Dorsolateral prefrontal cortex (tissue), 122 donors: ENCODE measurements at places on chromosomes 2 and 18. TPM values are rescaled to one million over a fixed set of nuclear protein-coding genes. Genes with fewer than 3 reads are reported as not detected.

GRCh38 chr2:222866358-222866960 lies 5.6 kb downstream of the ACSL3 start:
- no peak for DNase-seq

GRCh38 chr18:57497372-57498294 lies 62.5 kb downstream of the ONECUT2 start:
- no peak for DNase-seq

DNA sequence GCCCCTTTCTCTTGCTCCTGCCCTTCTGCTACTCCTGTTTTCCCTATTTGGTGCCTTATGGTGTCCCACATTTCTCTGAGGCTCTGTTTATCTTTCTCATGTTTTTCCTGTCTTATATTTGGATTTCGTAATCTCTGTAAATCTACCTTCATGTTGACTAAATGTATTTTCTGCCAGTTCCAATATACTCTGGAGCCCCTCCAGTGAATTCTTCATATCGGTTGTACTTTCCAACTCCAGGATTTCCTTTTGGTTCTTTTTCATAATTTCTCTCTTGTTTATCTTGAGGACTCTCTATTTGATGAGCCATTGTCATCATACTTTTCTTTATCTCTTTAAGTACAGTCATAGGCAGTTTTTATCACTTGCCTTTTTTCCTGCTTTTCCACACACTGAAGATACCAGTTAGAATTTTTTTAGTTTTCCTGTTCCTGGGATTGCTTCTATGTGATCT lies 19.1 kb downstream of the SCLY start:
- no peak for DNase-seq

DNA sequence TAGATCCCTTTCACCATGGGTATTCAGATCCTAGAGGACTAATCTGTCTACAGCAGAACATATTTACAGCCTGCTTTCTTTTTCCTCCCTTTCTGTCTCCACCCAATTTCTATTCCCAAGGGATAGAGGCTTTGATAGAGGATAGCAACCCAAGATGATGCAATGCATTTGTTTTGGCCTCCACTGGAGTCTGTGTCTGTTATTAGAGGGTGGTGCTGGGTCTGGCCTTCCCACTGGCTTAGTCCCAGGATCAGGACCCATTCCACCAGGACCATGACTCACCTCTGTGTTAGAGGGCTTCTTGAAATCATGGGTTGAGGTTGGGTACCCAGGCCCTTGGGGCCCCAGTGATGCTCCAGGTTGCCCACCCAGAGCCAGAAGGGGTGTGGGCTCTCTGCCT lies 239.7 kb upstream of the TNP1 start:
- DNase-seq: no peak

GRCh38 chr2:216792222-216793021 lies 67.4 kb downstream of the TNP1 start:
- DNase-seq: no peak

DNA sequence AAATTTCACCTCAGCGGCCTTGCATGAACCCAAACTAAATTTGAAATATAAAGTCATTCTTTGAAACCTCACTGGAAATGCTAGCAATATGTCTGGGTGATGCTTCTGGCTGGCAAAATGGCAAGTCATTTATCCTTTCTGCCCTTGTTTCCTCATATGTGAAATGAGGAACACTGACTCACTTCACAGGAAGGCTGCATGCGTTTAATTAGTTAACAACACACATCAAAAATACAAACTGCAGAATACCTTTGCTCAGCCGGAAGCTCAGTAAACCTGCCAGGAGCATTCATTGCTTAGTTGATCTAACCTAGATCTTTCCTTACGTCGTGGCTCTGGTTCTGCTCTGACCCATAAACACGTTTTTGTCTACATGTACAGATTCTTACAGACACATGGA lies 214.2 kb upstream of the ACVR2A start:
- DNase-seq: no peak

DNA sequence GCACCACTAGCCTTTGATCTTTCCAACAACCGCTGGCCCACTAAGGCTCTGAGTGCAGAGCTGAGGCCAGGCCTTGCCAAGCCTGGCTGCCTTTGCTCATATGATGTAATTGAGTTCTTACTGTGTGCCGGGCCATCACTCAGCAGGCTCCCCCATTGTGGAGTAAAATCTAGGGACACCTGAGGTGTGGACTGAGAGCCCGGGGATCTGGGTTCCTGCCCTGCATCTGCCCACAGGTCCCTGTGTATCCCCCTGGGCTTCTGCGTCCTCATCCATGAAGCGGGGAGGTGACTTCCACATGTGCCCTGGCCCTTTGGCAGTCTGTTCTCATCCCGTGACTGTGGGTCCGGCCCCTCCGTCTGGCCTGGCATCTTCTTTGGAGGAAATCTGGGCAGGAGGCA lies 33.8 kb downstream of the GREB1 start:
- DNase-seq: no peak

DNA sequence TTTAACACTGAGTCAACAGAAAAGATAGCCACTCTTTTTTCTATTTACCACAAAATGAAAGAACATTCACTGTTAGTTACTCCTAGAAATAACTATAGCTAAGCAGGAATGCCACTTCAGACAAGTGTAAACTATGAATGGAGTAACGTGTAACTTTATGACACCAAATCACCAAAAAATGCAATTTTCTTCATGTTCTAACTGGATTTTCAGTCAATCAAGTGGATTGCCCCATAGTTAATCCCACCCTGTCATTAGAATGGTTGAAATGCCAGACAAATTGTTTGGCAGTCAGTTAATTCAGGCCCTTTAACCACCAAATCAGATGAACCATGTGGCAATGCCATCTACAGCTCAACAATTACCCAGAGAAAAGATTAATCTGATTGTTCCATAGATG lies 9.9 kb downstream of the EPHA4 start:
- no peak for DNase-seq

GRCh38 chr2:179886-180285 lies 83.9 kb downstream of the SH3YL1 start:
- DNase-seq: no peak

DNA sequence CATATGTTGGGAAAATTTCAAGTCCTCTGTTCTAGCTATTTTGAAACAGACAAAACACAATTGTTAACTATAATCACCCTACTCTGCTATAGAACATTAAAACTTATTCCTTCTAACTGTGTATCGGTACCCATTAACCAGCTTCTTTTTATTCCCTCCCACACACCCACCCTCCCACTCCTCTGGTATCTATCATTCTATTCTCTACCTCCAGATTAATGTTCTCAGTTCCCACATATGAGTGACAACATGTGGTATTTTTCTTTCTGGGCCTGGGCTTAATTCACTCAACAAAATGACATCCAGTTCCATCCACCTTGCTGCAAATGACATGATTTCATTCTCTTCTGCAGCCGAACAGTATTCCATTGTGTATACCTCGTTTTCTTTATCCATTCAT lies 43.3 kb downstream of the EXOC6B start:
- no peak for DNase-seq

- no peak for DNase-seq
These were observed 3.0 kb downstream of the BOLL start for GRCh38 chr2:197782126-197782525.

DNA sequence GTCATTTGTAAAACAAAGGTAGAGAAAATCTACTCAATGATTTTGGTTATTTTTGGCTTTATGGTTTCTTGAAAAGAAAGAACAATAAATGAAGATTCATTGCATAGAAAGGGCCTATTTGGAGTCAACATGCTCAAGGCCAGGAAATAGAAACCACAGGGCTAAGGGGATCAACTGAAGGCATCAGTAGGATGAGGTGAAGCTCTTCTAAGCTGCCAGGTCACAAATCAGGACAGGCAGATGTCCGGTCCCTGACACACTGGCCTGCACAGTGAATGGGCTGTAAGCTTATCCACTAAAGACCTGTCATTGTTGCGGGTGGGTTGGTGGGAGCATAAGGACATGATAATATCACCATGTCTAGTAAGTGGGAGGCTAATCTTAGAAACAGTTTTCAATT lies 31.6 kb upstream of the RNF138 start:
- DNase-seq: no peak

DNA sequence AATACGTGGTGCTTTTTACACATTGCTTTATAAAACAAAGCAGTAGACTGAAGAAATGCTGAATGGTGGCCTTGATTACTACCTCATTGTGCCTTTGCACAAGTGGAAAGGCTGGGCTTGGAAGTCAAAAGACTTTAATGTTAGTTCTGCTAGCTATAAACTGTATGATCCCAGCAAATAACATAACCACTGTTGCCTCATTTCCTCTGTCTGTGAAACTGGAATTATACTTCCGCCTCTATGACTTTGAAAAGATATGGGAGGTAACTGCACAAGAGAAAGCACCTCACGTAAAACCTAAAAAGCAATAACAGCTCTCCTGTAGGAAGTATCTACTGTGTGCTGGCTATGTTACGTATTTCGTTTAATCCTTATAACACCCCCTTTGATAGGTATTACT lies 43.4 kb upstream of the DSC1 start:
- no peak for DNase-seq

GRCh38 chr2:54632733-54633692 lies 90.4 kb upstream of the EML6 start:
- DNase-seq: no peak

GRCh38 chr2:147872967-147873366 lies 28.1 kb downstream of the ACVR2A start:
- DNase-seq: no peak

DNA sequence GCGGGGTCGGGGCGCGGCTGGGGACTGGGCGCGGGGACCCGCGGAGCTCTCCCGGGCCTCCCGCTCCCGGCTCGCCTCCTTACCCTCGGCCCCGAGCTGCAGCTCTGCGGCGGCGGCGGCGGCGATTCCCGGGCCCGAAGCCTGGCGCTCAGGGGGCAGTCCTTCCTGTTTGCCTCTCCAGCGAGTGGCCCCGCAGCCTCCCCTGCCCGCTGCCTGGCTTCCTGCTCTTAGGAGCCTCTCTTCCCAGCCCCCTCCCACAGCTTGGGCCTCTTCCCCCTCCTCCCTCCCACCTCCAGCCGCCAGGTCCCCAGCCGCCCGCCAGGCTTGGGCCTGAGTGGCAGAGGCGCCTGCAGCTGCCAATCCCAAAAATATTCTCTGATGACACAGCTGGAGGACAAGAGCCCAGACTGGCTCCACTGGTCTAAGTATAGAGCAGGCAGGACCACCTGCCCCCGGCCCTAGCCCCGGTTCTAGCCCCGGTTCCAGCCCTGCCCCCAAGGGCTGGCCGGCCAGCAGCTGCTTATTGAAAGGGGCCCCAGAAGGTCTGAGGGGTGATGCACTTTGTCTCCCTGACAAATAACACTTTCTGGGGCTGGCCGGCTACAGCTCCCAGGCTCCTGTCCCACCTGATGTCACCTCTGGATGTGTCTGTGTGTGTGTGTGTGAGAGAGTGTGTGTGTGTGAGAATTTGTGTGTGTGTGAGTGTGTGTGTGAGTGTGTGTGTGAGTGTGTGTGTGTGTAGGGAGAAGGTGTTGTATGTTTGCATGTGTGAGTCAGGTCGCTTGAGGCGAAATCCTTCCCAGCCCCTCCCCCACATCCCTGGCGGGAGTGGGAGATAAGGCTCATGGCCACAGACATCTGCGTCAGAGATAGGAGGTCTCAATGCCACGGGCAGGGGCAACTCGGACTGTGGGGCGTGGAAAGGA lies at the start of gene OBSL1:
Gene OBSL1 (minus strand): TSS at position 229 of the 926 bp plus-strand sequence. CDS start 307 bp downstream, outside the sequence.
- peak; percentile 62 for DNase-seq

GRCh38 chr18:76471593-76471992 lies 23.4 kb downstream of the ZNF516 start:
- DNase-seq: no peak

GRCh38 chr18:68176901-68177300 lies 538.0 kb downstream of the TMX3 start:
- no peak for DNase-seq

DNA sequence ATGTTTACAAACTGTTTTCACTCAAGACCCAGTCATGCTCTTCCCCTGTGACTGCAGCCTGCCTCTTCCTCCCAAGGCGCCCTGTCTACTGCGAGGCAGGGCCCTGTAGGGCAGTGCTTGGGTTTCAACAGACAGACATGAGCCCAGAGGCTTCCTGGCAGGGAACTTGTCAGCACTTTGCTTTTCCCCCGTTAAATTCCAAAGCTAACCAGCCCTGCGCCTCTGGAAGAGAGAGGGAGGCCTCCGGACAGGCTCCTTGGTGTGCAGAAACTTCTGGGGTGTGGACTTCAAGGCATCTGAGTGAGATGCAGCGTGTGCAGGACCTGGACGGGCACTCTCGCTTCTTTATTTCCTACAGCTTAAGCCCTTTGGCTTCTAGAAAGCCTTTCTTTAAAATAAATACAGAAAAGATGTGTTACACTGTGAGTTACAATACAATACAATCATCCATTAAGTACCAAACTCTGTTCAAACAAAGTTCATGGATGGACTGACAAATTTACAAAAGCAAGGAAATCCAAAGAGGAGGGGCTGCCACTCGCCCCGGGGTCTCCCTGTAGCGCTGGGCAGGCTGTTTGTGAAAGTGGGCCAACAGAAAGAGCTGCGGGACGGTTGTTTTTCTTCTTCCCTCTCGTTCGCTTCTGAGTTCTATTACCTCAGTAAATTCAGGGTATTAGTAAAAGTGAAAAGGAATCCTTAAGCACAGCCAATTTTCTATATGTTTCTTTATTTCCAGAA lies 8.8 kb upstream of the ZNF516 start:
- no peak for DNase-seq

DNA sequence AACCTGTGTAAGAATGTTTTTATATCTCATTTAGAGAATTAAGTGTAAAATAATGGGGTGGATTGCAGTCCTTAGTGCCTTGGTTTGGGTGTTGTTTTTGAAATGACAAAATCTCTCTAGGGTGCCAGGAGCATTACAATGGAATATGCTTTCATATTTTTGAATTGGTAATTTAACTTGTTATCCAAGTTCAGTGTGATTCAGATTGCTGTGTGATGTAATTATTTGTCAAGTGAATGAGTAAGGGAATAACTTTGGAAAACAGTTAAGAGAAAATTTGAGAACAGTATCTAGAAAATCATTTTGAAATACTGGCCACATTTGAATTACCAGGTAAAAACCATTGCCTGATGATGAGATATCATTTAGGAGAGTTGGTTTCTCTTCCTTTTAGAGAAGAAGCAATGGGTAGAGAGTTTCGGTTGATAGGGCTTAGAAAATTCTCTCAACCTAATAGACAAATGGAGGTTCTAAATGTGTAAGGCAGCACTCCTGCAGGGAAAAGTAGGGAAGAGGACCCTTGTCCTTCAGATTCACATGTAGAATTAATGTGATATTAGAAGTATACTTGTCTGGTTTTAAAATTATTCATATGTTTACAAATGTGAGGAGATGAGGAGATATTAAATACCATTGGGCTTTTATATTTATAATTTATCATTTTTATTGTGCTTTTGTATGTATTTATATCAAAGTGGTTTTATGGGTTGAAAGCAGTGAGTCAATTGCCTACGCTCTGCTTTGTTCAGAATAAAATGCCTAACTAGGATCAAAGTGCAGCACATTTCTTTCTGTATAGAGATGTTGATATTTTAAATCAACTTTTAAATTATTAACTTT lies 124.8 kb downstream of the PHLPP1 start:
- no peak for DNase-seq

GRCh38 chr2:13543550-13543949 lies 826.8 kb downstream of the TRIB2 start:
- no peak for DNase-seq

The C1GALT1C1L gene
- total RNA-seq: 0.66 TPM

The RAPGEF4 gene
- 279 TPM for total RNA-seq

The REG3G gene
- not detected for total RNA-seq

The DYNAP gene
- total RNA-seq: not detected

The KIAA2012 gene
- 2.6 TPM for total RNA-seq

The ERICH2 gene
- 2.0 TPM for total RNA-seq

The SCG2 gene
- 37.6 TPM for total RNA-seq

The MBP gene
- 2,945 TPM for total RNA-seq

The NDUFV2 gene
- total RNA-seq: 165 TPM

The AGPS gene
- total RNA-seq: 23.4 TPM
